Brain (organoid and tissue), 16 donors: ENCODE measurements at places on chromosomes 4 and X.

- DNase-seq = no peak
Observed at GRCh38 chrX:154718616-154719015, 32.3 kb downstream of the GAB3 start.

DNA sequence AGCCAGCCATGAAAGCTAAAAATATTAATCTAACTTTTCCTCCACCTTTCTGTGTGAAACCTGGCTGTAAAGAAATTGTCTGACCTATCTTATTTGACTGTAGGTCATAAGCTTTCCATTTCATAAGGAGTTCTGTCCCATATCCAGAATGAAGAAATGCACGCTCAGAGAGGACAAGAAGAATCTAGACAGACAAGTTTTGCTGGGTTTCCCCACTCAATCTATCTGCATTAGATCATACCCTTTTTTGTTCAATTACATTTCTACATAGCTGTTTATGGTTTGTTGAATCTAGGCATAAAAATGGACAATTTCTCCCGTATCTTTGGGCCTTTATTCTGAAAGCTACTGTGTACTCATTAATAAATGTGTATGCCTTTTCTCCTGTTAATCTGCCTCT, 1495.1 kb downstream of the C4orf33 start:
- DNase-seq = no peak

DNA sequence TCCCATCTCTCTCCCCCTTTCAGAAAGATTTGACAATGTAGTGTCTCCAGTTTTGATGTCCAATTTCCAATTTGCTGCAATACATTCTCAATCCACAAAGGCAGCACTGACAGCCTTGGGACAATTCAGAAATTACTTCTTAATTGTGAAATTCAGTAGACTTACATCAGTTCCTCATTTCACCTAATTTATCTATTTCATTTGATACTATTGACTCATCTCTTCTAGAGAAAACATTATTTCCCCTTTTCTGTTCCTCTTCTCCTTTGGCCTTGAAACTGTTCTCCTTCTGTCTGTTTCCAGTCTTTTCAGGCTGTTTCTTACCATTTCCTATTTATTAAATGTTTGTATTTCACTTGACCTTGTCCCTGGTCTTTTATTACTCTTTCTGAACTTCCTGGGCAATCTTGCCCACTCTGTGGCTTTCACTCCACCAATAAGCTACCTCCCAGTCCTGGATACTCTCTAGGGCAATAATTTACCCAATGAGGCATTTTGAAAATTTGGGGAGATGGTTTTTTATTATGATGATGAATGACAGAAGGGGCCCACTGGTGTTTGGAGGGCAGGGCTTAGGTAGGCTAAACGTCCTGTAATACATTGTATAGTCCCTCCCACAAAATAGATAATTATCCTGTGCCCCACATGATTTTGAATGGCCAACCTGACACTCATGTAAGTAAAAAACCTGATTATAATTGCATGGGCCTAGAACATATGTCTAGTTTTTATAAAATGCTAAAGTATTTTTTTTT, 498.0 kb upstream of the BOD1L1 start:
- DNase-seq = no peak

DNA sequence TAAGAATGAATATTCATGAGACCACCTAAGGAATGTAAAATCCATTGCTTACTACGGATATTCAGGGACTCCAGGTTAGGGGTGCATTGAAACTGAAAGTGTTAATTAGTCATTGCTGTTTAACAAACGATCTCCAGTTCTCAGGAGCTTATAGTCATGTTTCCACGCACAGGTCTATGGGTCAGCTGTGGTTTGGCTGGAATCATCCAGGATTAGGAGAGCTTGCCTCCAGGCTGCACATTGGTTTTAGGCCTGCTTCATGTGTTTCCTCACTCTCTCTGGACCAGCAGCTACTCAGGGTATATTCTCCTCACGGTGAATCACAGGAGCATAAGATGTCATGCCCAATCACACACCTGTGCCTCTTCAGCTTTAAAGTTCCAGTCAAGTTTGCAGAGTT, 98.9 kb downstream of the ATXN3L start:
- no peak for DNase-seq

- no peak for DNase-seq
Observed at GRCh38 chr4:48108309-48109073, 25.6 kb downstream of the TXK start.

DNA sequence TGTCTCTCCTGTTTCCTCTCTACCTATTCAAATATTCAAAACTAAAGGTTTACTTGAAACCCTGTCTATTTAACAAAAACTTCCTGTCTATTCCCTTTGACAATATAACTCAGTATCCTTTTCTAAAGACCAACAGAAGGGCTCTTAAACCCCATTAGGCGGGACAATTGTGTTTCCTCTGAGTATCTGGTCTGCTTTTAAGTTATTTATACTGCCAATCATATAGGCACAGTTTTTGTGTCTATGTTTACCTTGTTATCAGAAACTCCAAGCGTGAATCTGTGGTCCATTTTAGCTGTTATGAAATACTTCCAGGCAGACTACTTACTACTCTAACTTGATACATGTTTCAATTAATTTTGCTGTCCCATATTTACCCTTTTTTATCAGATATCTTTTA, 350.0 kb upstream of the CTSO start:
- no peak for DNase-seq

- DNase-seq = no peak
Observed at GRCh38 chr4:22921936-22922335, 229.2 kb downstream of the GBA3 start.

DNA sequence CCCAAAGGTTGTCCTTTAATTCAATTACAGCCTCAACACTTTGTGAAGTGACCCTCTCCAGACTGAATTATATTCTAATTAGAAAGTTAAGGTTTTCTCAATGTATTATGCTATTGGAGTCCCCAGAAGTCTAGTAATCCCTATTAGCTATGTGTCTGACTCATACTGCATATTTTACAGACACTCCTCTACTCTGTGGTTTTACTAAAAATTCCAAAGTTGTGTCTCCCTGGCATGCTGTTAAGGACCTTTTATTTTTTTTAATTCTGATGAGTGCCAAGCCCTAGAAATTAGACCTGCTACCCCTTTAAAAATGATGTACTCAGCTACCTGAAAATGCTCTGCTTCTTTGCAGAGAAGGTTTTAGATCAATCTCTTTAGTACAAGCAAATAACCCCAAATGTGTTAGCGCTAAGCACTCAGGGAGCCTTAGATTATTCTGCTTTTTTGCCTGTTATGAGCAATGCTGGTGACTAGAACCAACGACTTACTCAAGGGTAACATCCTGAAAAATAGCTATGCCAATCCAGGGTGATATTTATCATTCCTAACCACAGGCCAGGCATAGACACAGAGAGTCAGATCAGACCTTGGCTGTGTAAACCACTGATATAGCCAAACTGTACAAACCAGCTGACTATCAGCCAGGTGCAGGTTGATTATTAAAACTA, 26.1 kb upstream of the CXCL13 start:
- DNase-seq = no peak

DNA sequence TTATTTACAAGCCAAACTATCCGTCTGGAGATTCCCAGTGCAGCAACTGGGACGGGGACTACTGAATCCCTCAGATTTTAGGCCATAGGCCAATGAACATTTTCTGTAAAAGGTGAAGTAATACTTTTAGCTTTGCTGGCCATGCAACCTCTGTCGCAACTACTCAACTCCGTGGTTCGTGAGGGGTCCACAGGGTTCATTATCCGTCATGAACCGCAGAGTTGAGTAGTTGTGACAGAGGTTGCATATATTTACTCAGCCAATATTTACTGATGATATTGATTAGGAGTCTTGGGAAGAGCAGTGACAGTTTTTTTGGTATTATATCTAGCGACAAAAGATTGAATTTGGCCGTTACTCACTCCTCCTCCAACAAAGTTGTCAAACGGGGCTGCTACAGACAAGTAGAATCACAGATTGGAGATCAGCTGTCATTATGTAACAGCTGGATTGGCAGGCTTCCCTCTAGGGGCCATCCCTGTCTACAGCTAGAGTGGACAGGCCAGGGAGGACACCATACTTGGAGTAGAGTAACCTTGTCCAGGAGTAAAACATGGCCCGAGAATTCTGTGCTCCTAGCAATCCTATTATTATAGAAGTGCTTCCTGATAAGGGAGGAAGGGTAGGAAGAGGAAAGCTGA, 37.2 kb upstream of the CD38 start:
- DNase-seq = no peak

DNA sequence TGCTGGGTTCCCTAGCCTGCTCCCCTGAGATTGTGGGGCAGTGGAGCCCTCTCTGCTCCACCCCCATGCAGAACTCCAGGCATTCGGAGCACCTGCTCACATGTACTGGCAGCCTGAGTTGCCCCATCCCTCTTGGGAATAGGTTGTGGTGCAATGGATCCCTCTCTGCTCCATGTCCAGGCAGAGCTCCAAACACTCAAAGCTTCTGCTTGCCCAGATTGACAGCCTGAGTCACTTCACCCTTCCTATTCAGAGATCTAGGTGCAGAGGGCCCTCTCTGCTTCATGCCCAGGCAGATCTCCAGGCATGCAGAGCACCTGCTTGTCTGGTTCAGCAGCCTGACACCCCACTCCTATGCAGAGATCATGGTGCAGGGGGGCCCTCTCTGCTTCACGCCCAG, 18.6 kb upstream of the TEX13B start:
- DNase-seq = no peak

- DNase-seq = no peak
Observed at GRCh38 chr4:113601636-113602035, 159.9 kb downstream of the CAMK2D start.
